ENCODE measurements at places on chromosomes 16 and 17.

- no peak overlapping the region for H3K4me3 ChIP-seq
- no peak overlapping the region for H3K27ac ChIP-seq
- no peak for DNase-seq
- H3K4me1 ChIP-seq: peaks cover 26% of the 10 kb centered on the region
Observed at GRCh38 chr17:64145375-64145750, 15.4 kb upstream of the ERN1 start.

- H3K27me3 ChIP-seq: peaks cover 8% of the 10 kb centered on the region
- DNase-seq: no peak
- H3K4me3 ChIP-seq: no peak overlapping the region
- H3K4me1 ChIP-seq: peaks cover 19% of the 10 kb centered on the region
- H3K36me3 ChIP-seq: no peaks in the 10 kb centered on the region
Observed at GRCh38 chr17:74446551-74447500, 14.9 kb downstream of the GPRC5C start.

GRCh38 chr16:89949121-89949742 is 677 bp downstream of the DEF8 start:
- no peak for DNase-seq
- H3K4me3 ChIP-seq: peak overlapping the region; percentile 86
- H3K36me3 ChIP-seq: peaks cover 7% of the 10 kb centered on the region
- peaks cover 75% of the 10 kb centered on the region for H3K4me1 ChIP-seq

DNA sequence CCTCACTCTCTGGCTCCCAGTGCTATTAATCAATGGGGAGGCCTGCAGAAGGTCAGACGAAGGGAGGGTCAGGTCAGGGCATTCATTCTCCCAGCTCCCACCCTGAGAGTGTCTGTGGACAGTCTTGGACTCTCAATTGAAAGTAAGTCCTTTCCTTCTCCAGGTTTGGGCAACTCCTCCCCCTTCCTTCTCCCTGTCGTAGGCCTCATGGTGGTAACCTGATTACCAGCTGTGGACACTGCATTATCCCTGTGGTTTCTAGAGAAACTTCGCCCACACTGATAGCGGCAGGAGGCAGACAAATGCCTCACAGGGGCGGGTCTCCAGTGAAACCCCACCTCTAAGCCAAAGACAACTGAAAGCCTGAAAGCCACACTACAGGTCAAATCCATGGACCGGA is 57.7 kb upstream of the SLC25A19 start:
- peak overlapping the region; percentile 95 for H3K4me3 ChIP-seq
- DNase-seq: no peak
- peak overlapping the region; percentile 92 for H3K27ac ChIP-seq

DNA sequence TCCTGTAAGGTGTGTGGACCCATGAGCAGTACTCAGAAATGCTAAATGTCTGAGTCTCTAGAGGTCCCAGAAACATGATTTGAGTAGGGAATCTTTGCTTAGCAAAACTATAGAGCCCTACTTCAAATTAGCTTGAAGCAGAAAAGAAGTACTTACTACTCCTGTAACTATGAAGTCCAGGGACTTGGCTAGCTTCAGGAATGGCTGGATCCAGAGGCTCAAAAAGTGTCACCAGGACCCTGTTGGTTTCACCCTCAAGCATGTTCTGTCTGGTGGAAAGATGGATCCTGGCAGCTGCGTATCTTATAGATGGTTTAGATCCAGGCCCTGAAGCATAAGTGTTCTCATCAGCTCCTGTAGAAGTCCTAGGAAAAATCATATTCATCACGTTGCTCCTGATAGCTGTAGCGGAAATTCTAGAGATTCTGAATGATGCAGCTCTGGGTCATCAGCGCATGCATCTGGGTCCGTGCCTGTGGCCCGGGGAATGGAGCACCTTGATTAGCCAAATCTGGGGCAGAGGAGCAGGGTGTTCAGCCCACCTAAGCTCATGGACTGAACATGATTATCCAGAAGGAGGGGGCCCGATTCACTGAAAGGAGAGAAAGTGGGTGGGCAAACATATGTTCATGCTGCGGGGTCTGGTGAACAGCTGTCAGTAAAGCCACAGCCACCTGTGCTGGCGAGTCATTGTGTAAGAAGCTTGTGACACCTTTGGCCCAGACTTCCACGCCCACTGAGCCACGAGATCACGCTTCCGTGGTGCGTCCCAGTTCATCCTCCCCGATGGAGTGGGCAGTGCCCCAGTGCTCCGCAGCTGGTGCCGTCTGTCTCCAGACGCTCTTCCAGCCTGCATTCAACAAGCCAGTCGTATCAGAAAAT is 260.6 kb downstream of the CPPED1 start:
- H3K36me3 ChIP-seq: no peaks in the 10 kb centered on the region
- DNase-seq: no peak
- H3K27ac ChIP-seq: peak overlapping the region; percentile 74
- H3K4me1 ChIP-seq: peaks cover 90% of the 10 kb centered on the region

DNA sequence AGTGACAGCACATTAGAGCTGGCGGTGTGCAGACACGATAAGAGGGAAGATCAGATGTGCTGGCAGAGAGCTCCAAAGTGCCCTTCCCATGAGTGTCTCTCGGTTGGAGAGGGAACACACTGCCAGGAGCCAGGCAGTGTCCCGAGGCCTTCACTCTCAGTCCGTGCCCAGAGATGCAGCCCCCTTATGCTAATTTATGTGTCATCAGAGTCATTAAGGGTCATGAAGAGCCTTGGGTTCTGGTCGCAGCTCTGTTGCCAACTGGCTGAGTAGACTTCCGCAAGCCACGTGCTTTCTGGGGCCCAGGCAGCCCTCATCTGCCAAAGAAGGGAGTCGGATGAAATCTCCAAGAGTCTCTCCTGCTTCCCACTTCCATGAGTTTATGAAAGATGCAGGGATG is 232.5 kb downstream of the MSI2 start:
- no peaks in the 10 kb centered on the region for H3K27me3 ChIP-seq
- DNase-seq: no peak
- H3K27ac ChIP-seq: peak overlapping the region; percentile 22
- H3K4me1 ChIP-seq: peaks cover 88% of the 10 kb centered on the region
- no peaks in the 10 kb centered on the region for H3K36me3 ChIP-seq

DNA sequence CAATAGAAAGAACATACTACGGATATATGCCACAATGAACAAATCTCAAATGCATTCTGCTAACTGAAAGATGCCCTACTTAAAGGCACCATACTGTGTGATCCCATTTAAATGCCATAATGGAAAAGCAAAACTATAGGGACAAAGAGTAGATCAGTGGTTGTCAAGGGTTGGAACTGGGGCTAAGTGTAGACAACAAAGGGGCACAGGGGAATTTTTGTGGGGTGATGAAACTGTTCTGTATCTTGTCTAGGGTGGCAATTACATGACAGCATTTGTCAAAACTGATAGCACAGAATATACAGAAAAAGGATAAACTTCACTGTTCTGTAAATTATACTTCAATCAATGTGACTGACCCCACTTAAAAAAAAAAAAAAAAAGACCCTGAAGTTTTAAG is 17.7 kb downstream of the GFOD2 start:
- peaks cover 10% of the 10 kb centered on the region for H3K4me1 ChIP-seq
- no peak overlapping the region for H3K27ac ChIP-seq
- H3K27me3 ChIP-seq: no peaks in the 10 kb centered on the region
- no peak for DNase-seq

DNA sequence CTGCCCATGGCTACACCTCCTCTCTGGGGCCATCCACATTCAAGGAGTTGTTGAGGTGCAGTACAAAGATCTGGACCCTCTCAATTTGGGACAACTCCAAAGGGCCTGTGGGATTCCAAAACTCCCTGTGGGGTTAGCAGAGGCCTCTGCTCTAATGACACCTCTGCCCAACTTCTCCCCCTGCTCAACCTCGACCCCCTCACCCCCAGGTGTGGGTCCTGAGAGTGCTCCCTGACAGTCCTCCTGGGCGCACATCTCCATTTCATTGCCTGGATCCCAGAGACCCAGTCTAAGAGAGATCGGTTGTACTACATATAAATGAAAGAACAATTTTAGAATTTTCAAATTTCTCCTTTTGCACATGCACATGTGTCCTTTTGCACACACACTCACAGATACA is 73.0 kb upstream of the NKD1 start:
- H3K27ac ChIP-seq: no peak overlapping the region
- no peak overlapping the region for H3K4me3 ChIP-seq
- peaks cover 45% of the 10 kb centered on the region for H3K27me3 ChIP-seq
- H3K4me1 ChIP-seq: no peaks in the 10 kb centered on the region

GRCh38 chr16:79592186-79592585 is 8.4 kb downstream of the MAF start:
- H3K4me3 ChIP-seq: no peak overlapping the region
- no peak for DNase-seq
- H3K27me3 ChIP-seq: peaks cover 57% of the 10 kb centered on the region
- H3K27ac ChIP-seq: no peak overlapping the region

DNA sequence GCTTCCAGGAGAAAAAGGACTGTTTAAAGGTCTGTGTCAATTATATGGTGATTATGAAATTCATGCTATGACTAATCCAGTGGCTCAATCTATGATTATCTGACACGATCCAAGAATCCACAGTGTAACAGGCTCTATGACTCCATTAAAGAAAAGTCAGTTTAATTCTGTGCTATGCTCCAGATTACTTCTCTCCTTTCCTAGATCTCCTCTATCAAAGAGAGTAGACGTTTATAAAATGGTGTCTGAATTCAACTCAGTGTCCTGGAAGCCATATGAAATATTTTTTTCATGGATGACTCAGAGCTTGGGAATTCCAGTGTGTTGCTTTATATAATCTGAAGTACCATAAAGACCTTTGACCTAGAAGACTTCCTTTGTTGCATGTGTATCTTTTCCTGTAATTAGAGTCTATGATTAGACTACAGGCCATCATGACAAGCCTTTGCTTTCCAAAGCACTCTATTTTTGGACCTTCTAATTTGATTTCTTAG is 27.0 kb upstream of the NF1 start:
- H3K27me3 ChIP-seq: no peaks in the 10 kb centered on the region
- H3K4me3 ChIP-seq: no peak overlapping the region
- H3K4me1 ChIP-seq: no peaks in the 10 kb centered on the region
- no peaks in the 10 kb centered on the region for H3K36me3 ChIP-seq
- no peak overlapping the region for H3K27ac ChIP-seq
- DNase-seq: no peak

DNA sequence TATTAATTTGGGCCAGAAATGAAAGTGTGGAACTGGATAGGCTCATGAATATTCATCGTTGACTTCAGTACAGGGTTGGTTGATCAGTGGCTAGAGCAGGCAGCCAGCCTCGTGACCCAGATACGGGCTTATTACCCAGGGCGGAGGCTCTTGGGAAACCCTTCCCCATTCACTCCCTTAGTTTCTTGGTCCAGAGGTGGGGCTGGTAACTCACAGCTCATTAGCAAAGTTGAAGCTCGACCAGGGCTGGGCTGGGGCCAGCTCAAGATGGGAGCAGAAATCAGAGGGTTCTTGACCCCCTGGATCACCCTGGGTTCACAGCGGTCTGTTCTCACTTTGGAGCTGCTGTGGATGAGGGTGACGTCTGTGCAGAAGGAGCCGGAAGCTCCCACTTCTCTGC is 44.6 kb upstream of the GSE1 start:
- peaks cover 91% of the 10 kb centered on the region for H3K4me1 ChIP-seq
- H3K36me3 ChIP-seq: no peaks in the 10 kb centered on the region
- no peak for DNase-seq
- H3K4me3 ChIP-seq: no peak overlapping the region

DNA sequence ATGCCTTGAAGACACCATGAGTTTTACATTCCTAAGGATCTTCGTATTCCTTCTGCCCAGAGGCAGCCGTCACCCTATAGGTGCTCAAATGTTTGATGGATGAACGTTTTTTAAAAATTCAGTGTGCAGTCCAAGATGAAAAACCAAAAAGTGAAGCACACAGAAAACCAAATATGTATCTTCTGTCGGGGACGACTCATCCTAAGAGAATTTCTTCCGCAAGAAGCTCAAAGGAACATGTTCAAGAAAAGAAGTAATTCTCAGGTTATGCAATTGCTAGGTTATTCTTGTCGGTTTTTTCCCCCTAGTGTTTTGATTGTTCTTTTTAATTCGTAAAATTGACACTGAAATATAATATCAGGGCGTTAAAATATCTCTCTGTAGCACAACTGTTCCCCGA is 1.4 kb downstream of the CENPV start:
- peaks cover 9% of the 10 kb centered on the region for H3K4me1 ChIP-seq
- H3K36me3 ChIP-seq: no peaks in the 10 kb centered on the region
- DNase-seq: no peak
- H3K27me3 ChIP-seq: no peaks in the 10 kb centered on the region

- H3K36me3 ChIP-seq: no peaks in the 10 kb centered on the region
- peaks cover 40% of the 10 kb centered on the region for H3K27me3 ChIP-seq
- DNase-seq: no peak
- H3K4me3 ChIP-seq: peak overlapping the region; percentile 41
Observed at GRCh38 chr16:12900156-12900555, 1.2 kb upstream of the SHISA9 start.

DNA sequence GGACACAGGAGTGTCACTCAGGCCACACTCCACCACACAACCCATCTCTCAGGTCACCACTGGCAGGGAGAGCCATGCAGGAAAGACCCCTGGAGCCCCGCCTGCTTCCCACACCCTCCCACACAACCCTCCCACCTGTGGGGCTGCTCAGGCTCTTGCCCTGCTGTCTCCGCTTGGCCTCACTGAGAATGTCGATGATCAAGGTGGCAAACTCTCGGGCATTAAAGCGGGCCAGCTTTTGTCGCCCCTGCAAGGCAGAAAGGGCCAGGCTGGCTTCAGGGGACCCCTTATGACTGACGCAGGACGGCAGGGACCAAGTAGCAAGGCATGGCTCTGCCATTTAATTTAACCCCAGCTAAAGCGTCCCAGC is 8.5 kb downstream of the TP53I13 start:
- no peaks in the 10 kb centered on the region for H3K27me3 ChIP-seq
- peaks cover 21% of the 10 kb centered on the region for H3K4me1 ChIP-seq
- peaks cover 8% of the 10 kb centered on the region for H3K36me3 ChIP-seq
- no peak overlapping the region for H3K27ac ChIP-seq
- no peak overlapping the region for H3K4me3 ChIP-seq

DNA sequence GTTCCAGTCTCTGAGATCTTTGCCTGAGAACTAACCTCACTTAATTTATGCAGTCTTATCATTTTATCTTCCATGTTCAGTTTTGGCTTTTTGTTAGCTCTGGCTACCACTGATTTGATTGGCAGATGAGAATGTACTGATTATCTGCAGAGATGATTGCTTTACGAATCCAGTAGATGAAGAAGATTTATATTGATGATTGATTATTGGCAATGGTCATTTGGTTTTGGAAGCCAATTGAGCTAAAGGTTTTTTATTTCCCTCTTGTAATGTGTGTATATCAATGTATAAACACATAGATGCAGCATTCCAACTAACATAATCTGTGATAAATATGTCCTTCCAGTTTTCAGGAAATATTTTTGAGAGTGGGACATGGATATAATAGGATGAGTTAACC is 763.6 kb downstream of the CDH11 start:
- DNase-seq: no peak
- H3K4me1 ChIP-seq: no peaks in the 10 kb centered on the region
- no peak overlapping the region for H3K4me3 ChIP-seq
- no peak overlapping the region for H3K27ac ChIP-seq
- no peaks in the 10 kb centered on the region for H3K36me3 ChIP-seq

- no peaks in the 10 kb centered on the region for H3K4me1 ChIP-seq
- H3K36me3 ChIP-seq: no peaks in the 10 kb centered on the region
- DNase-seq: no peak
Observed at GRCh38 chr17:4573669-4574068, 10.7 kb upstream of the SMTNL2 start.

Data from naive B cell (primary cell).